ENCODE measurements at places on chromosomes 2 and 18.

DNA sequence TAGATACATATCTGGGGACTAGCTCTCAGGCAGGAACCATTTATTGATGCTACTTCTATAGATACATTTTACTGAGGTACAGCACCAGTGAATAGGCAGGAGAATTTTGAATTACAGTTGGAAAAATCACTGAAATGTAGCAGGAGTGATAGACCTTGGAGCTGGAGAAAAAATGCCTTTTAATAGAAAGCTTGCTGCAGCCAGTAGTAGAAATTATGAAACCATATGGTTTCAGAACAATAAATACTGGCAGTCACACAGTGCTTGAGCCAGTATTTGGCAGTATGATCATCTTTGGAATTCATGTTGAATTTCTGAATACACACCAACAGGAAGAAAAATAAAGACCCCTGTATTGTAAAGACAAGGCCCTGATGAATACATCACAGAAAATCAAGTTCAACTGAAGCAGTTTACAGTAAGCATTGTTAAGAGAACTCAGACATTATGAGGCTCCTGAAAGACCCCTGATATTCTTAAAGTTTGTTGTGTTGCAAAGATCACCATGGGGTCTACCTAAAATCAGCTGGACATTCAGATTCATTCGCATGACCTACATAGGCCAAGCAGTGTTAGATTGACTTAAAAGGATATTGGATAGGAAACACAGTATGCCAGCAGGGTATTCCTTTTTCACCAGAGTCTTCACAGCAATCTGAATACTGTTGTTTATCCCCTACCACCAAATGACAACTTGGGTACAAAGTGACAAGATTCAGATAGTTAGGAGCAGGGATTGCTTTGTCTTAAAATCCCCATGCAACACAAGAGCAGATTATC lies 139.0 kb downstream of the EHBP1 start:
- no peak for DNase-seq

DNA sequence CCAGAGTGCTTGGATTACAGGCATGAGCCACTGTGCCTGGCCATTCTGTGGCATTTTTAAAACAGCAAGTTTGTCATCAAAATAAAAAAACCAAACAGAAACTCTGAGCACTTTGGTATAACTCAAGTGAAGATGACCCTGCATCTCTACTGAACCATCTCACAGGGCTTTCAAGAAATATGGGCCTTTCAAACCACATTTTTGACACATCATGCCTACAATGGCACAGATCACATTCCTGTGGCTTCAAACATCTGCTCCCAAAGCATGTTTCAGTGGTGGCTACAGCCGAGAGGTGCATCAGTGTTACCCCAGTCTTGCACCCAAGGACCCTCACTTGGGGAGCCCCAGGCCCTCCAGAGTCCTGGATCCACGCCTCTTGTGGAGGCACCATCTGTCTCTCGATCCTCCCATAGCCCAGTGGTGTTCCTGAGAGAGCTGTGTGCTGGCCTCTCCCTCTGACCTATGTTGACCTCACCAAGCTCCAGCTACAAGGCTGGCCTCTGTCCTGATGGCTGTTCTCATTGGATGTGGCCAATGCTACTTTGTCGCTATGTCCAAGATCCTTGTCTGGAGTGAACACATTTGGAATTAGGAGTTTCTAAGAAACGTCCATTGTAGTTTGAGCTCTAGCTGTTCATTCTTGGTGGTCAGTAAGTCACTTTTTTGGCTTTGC lies 55.2 kb upstream of the RALBP1 start:
- DNase-seq: no peak

- DNase-seq: no peak
Observed at GRCh38 chr2:43814711-43815110, 23.9 kb downstream of the ABCG5 start.

GRCh38 chr2:204436230-204436629 lies 109.0 kb upstream of the PARD3B start:
- no peak for DNase-seq

GRCh38 chr2:236691799-236692167 lies 122.2 kb downstream of the ACKR3 start:
- DNase-seq: no peak

- DNase-seq: no peak
Observed at GRCh38 chr2:232008907-232009638, 47.6 kb downstream of the DIS3L2 start.

DNA sequence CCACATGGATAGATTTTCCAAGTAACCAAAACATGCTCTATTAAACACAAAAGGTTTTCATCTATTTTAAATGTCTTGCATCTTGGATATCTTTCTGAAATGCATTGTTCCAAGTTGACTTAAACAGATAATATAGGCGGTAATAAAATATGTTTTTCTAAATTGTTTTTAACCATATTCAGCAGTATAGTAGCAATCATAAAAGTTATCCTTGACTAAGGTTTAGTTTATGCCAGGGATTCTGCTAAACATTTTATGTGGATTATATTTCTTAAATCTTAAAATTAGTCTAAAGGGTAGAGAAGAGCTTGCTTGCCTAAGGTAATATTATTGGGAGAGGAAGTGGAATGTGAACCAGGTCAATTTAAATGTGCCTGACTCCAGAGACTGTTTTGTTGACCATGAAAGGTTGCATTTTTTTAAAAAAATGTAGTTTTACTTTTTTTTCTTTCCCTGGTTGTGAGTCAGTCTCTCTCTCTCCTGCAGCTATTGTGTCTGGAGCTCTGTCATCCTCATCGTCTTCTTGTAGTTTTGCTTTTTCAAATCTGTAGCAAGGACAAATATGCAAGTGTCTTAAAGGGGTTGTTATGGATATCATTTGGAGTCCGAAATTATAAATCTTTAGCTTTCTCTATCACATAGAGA lies 309.1 kb upstream of the COL3A1 start:
- no peak for DNase-seq

DNA sequence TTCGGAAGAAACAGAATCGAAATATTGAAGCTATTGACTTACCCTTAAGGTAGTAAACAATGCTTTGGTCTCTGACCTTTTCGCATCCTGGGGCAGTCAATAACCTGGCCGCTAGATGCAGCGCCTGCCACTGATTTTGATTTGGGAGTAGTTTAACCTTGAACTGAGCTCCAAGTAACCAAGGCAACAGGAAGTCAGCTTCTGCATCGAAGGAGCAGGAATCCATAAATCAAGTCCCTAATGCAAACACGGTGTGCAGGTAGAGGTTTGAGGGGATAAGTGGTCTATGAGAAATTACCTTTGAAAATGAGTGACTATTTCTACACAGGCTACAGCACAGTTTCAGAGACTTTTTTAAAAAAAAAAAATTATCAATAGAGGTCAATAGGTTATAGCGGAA lies 353.5 kb downstream of the SETBP1 start:
- DNase-seq: no peak

DNA sequence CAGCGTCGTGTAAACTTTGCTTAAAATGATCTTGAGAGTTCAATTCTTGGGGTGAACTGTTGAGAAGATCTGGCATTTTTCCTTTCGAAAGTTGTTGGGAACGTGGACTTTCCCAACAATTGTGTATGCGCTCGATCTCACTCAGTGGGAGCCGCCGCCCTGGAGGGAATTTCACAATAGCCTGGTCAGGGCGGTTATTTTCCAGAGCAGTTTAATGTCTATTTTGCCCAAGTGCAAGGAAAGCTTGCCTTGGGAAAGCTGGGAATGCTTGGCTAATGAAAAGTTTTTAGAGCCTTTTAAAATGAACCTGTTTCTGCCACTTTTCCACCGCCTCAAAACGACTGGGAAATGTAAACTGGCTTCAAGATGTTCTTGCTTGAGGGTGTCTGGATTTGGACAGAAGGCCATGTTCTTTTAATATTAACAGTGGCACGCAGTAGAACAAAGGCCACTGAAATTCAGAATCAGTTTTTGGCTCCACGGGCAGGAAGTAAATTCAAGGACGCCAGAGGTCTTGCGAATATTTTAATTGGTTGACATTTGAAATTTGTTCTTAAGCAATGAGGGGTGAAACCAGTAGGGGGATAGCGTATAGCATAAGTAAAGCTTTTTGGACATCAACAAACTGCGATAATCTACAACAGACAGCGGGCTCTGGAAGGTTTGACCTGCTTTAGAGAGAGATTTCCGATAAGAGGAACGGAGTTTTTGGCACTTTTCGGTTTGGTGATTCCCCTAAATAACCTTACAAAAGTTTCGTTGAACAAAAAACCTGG lies 1.2 kb downstream of the CFLAR start:
- DNase-seq: no peak

DNA sequence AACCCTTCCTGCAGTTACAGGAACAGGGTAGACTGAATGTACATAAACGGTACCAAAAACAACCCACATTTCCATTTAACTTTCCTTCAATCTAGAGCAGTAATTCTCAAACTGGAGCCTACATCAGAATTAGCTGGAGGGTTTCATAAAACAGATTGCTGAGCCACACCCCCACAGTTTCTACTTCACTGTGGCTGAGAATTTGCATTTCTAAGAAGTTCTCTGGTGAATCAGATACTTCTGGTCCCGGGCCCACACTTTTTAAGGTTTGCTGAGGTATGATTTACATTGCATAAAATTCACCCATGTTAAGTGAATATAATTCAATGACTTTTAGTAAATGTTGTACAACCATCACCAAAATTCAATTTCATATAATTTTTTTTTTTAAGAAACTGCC lies 113.7 kb downstream of the SRBD1 start:
- no peak for DNase-seq

- no peak for DNase-seq
Observed at GRCh38 chr2:15908371-15908770, 32.0 kb upstream of the MYCN start.

DNA sequence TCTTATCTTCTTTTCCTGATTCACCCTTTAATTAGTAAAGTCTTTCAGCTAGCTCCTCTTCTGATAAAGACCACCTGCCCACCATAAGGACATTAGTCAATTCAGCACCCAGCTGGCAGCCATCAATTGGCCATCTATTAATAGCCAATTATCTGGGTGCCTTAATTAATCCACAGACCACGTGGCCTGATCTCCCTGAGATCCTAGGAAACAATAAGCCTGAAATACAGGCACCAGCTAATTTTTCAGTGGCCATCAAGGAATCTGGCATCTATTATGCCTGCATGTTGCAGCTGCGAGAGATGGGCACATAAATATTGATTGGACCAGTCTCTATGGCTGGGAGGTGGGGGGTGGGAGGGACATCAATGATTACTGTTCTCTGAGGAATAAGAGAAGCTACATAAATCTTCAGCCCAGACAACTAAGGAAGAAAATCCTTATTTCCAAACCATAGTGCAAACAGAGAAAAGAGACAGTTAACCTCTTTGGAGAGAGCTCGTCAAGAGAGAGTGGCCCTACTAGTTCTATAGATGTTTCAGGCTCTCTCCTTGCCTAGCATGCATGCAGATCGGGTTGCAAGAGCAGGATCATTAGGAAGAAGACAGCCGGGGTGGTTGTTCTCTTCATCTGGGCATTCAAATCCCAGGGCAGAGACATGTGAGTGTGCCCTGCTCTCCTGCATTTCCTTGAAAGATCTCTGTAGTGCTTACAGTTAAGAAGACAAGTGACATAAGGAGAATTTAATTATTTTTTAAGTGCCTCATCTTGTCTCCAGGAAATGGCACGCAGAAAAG lies 8.7 kb downstream of the GALNT14 start:
- no peak for DNase-seq

DNA sequence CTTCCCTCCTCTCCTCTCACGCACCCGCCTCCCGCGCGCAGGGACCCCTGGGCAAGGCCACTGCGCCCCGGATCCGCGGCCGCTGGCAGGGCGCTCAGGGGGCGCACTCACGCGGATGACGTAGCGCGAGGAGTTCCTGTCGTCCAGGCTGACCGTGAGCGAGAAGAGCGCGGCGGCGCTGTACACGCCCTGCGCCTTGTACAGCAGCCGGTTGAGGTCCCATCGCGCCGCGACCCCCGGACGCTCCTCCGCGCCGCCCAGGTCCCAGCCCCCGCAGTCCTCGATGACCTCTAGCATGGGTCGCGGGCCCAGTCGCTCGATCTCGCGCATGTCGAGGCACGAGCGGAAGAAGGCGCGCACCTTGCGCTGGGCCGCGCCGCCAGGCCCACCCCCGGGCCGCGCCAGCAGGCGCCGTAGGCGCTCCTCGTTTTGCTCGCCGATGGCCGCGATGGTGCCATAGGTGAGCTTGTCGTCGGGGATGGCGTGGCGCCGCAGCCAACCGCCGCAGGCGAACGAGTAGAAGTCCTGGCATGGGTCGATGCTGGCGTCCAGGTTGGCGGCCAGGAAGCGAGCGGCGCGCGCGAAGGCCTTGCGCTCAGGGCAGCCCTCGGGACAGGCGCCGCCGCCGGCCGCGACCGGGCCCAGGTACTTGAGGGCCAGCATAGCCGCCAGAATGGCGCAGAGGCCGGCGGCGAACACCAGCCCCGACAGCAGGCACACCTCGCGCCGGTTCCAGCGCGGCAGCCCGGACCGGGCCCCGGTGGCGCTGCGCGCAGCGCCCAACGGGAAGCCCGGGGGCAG lies 1.7 kb downstream of the ECEL1 start:
- DNase-seq: no peak

DNA sequence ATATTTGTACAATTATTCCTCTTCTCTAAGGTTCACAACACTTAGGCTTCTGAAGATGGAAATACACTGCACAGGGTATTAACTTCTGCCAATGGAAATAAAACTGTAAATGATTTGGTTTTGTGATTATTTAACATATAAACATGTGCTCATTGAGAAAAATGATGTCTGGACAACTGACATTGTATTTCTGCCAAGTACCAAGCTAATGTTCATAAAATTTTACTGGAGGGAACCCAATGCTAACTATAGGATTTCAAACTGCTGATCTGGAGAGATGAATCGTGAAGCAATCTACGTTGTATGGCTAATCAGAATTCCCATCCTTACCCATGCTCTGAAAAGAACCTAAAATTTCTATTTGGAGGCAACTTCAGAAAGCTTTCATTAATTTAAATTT lies 279.7 kb downstream of the NRXN1 start:
- DNase-seq: no peak

GRCh38 chr2:201959198-201959597 lies 74.5 kb upstream of the FZD7 start:
- DNase-seq: no peak

GRCh38 chr2:222844323-222844722 lies 16.5 kb upstream of the ACSL3 start:
- DNase-seq: peak; percentile 30

GRCh38 chr18:54616220-54616848 lies 25.3 kb downstream of the DYNAP start:
- DNase-seq: no peak

DNA sequence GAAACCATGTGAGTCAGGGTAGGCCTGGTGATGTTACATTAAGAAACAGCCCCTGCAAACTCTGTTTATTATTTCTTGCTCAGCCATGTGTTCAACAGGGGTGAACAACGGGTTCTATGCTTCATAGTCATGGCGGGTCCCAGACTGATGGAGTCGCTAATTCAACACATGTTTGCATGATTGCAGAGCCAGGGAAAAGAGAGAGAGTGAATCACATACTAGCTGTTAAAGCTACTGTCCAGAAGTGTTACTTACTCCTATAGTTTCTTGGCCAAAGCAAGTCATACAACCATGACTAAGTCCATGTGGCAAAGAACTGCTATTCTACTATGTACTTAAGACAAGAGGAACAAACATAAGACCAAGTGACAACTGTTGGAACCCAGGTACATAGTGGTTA lies 241.2 kb upstream of the SKOR2 start:
- DNase-seq: no peak

All from upper lobe of left lung (tissue), 6 donors.